ENCODE measurements at places on chromosomes 3 and 15.

GRCh38 chr3:104437891-104438290 lies 928.8 kb upstream of the ALCAM start:
- no peak for DNase-seq
- no peak overlapping the region for H3K4me3 ChIP-seq
- no peaks in the 10 kb centered on the region for H3K27me3 ChIP-seq
- peaks cover 3% of the 10 kb centered on the region for H3K4me1 ChIP-seq
- no peaks in the 10 kb centered on the region for H3K36me3 ChIP-seq

DNA sequence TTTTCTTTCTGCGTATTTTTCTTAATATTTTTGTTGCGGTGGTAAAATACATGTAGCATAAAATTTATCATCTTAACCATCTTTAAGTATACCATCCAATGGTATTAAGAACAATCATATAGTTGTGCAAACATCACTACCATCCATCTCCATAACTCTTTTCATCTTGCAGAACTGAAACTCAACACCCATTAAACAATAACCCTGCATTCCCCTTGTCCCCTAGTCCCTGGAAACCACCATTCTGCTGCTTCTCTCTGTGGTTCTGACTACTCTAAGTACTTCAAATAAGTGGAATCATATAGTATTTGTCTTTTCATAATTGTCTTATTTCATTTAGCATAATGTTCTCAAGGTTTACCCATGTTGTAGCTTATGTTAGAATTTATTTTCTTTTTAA lies 67.3 kb upstream of the EOMES start:
- H3K4me1 ChIP-seq = no peaks in the 10 kb centered on the region
- DNase-seq = no peak
- no peak overlapping the region for H3K27ac ChIP-seq
- H3K36me3 ChIP-seq = no peaks in the 10 kb centered on the region

- no peaks in the 10 kb centered on the region for H3K27me3 ChIP-seq
- H3K27ac ChIP-seq = peak overlapping the region; percentile 72
- DNase-seq = no peak
- H3K36me3 ChIP-seq = no peaks in the 10 kb centered on the region
- H3K4me1 ChIP-seq = peaks cover 34% of the 10 kb centered on the region
- no peak overlapping the region for H3K4me3 ChIP-seq
These were observed 40.1 kb upstream of the MTMR10 start for GRCh38 chr15:31031471-31032067.

DNA sequence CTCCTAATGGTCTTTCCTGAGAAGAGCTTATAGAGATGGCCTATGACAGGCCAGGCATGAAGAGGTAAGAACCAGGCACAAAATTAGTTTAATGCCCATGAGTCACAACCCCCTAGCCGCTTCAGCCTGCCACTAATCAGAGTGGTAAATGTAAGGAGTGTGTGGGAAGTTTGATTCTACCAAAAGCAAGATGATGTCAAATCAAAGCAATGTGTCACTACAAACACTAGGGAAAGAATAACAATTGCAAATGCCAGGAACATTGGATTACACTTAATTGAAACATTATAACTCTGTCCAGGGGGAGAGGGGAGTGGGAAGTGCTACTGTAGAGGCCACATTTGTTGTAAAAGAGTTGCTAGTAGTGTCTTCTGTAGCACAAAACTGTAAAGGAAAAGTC lies 596.6 kb upstream of the AGTR1 start:
- no peaks in the 10 kb centered on the region for H3K27me3 ChIP-seq
- H3K27ac ChIP-seq = no peak overlapping the region
- H3K36me3 ChIP-seq = no peaks in the 10 kb centered on the region
- no peak overlapping the region for H3K4me3 ChIP-seq
- DNase-seq = no peak

DNA sequence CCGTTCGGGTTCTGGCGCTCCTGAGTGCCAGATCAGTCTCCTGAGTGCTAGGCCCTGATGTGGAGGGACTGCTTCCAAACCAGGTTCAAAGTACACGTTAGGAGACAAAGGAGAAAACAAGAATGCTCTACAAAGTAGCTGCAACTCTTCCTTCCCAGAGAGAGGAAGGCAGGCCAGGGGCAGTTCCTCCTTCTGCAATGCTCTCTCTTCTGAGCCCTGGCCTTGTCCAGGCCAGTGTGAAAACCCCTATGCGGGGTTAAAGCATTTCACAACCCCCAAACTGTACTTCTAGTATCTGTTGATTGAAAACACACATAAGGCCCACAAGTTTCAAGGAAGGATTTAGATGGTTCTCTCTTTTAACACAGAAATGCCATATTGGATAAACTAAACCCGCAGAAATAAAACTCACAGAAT lies 9.7 kb upstream of the CALML4 start:
- no peak for DNase-seq
- H3K4me1 ChIP-seq = peaks cover 11% of the 10 kb centered on the region
- H3K27ac ChIP-seq = no peak overlapping the region
- no peak overlapping the region for H3K4me3 ChIP-seq
- H3K36me3 ChIP-seq = peaks cover 37% of the 10 kb centered on the region

Data from stimulated activated naive B cell treated with anti-CD40 and anti-IgM and Interleukin-4, amounts not matched to agents 10 μg/mL and 1 μg/mL and 100 μg/mL, for 72 hours (primary cell).